ENCODE measurements at places on chromosomes 7 and 10.

GRCh38 chr10:132586739-132587138, 49.2 kb downstream of the INPP5A start:
- no peak for DNase-seq

DNA sequence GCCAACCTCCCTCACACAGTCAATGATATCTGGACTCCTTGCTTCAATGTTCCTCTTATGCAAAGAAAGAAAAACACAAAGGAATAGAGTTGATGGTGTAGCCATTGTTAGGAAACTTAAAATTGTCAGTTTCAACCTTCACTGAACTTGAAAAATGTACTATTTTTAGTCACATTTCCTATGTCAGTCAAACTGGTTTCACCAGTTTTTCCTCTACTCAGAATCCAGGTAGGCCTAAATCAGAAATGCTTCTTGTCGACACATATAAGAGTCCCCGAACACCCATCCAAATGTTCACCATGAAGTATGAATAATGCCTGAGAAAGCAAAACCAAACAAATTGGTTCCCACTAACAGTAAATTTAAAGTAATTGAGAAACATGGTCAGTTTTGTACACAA, 42.4 kb upstream of the ZMYND11 start:
- no peak for DNase-seq

DNA sequence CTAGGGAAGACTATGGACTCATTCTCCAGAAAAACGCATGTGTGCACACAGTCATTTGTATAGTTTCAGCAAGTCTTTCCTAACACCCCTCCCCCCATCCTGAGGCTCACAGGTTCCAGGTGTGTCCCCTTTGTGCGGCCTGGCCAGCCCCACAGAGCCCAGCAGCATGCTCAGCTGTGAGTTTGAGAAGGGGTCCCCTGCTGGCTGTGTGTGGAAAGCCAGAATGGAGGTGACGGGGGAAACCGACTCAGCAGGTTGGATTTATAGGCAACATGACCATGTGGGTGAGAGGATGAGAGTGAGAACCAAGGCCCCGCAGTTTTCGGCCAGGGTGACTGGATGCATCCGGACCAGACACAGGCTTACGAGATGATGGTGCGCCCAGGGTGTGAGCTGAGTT, 9.9 kb downstream of the PTPRE start:
- no peak for DNase-seq

DNA sequence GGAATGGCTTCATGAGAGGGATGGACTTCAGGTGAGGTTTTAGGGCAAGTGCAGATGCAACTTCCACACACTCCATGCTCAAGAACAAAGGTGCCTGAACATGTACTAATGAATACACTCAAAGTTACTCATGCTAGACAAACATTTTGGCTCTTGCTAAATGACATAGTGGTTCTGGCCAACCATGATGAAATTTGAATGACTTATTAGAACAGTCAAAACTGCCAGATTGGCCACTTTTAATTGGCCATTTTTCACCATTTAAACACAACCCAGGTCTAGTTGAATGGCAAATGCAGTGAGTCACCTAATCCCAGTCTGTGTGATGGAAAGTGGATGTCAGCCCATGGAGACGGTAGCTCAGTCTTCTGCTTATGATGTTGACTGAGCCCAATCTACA, 4.9 kb upstream of the PTPRN2 start:
- no peak for DNase-seq

- DNase-seq, result no peak
Measured at GRCh38 chr7:1447112-1447511, 12.2 kb downstream of the MICALL2 start.

DNA sequence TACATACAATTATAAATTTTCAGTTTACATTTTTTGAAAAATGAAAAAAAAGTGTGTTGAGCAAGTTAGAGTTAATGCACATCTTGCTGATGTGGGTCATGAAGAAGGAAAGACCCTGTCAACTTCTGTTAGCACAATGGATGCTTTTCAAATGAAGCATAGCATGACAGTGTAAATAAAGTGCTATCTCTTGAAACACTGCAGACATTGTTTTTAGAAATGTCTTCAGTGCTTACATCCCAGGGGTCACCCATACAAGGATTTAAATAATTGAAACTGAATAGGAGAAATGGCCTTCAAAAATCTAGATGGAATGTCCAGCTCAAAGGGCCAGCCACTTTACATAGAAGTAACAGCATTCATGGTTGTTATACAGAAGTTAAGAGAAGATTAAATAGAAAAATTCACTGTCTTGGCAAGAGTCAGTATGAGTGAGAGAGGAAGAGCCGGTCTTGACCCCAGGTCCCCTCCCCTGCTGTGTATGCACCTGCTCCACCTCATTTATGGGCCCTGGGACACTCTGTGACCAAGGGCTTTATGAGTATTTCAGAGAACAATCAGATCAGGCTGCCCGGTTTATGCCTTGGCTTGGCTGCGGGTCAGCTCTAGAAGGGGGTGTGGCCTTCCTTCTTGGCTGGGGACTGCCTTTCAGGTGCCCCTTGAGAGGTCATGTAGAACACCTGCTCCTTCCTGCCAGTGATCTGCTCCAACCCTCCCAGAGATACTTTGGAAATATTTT, 237.7 kb upstream of the TMEM72 start:
- DNase-seq, result no peak

DNA sequence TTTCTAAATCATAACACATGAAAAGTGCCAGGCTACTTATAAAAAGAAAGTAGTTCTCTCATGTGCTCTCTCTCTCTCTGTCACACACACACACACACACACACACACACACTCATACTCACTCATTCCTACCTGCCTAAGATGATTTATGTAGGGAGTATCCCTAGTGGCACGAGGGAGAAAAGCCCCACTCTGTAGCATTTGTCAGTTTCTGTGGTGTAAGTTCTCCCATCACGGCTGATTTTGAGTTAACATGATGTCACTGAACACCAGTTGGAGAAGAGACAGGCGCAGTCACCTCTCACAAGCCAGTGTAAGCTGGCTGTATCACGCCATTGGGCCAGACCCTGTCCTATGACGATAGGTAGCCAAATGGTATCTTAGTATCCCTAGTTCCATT, 395.4 kb downstream of the SFMBT2 start:
- no peak for DNase-seq

DNA sequence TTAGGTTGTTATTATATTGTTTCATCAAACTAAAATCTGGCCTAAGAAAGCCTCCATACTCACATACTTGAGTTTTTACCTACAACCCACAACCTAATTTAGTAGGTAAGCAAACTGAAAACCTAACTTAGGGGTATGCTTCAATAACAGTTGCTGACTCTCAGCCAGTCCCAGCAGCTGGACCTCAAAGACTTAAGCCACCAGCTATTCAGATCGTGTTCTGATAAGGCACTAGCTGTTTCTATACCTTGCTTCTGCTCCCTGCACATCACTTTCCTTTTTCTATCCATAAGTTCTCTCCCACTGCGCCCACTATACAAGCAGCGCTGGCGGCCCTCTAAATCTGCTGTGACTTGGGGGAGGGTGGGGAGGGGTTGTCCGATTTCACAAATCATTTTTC, 42.3 kb downstream of the SUGCT start:
- no peak for DNase-seq

- DNase-seq, result no peak
Measured at GRCh38 chr10:131722525-131723264, 178.1 kb upstream of the PPP2R2D start.

DNA sequence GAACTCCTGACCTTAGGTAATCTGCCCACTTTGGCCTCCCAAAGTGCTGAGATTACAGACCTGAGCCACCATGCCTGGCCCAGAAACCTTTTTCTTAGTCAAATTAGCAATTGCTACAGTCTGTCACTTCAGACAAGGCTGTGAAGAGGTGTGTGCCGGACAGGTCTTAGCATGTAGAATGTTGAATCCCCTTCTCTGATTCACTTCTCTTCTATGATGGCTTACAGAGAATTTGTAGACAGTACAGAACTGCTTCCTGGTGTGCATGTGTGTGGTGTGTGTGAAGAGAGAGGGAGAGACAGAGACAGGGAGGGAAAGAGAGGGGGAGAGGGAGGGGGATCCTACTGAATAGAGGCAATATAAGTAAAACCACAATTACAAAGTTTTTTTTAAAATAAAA, 150.4 kb downstream of the PARD3 start:
- DNase-seq, result no peak

DNA sequence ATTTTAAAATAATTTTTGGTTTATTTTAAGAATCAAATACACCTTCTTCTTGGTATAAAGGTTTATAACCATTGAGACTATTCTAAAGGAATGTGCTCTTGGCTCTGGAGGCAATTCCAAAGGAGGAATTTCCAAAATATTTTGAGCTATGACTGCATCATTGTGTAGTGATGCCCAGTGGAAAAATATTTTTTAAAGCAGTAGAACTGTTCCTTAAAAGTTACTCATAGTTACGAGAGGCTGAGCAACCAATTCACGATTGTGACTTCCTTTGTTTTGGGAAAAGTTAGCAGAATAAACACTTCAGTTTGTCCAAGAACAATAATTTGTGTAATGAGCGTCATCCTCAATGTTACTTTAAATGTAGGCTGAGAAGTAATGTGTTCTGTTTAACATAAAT, 233.6 kb downstream of the BAMBI start:
- no peak for DNase-seq

DNA sequence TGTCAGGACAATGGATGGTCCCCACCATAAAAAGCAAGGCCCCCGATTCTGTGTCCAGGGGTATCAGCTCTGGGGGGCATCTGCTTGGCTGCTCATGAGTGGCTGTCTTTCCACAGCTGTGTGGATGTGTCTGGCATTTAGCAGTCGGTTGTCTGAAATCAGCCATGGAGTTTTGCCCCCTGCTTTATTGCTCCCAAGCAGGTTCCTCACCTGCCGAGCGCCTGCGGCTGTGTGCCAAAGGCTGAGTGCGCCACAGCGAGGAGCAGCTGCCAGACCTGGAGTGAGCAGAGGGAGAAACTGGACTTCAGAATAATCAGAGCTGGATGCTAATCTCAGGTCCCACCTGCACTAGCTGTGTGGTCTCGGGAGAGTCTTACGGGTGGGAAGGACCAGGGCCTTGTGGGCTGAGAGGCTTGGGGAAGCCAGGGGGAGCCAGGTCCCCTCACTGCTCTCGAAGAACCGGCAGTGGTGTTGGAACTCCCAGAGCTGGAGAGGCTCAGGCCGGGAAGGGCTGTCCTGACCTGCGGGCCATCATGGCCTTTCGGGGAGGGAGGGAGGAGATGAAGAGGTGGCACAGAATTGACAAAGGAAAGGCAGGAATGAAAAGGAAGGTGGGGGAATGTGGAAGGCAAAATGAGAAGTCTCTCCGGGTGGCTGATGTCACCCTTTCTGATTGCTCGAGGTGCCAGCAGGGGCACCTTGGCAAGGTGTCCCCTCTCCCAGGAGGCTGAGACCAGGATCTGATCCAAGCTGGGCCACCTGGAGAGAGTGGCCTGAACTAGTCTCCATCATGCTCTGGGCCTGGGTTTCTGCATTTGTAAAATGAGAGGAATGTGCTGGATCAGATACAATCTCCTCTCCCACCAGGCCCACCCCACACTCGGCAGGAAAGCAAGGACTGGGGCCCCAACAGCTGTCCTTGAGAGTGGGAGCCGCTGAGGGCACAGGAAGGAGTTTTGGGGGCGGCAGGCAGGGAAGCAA, 30.2 kb upstream of the LEP start:
- DNase-seq, result no peak

- no peak for DNase-seq
Measured at GRCh38 chr10:126904818-126905701, at the start of gene DOCK1. Gene DOCK1 (plus strand): TSS chr10:126905428. CDS start chr10:126905518, 90 bp downstream.

GRCh38 chr10:132193907-132194552, 7.3 kb downstream of the DPYSL4 start:
- DNase-seq, result no peak

DNA sequence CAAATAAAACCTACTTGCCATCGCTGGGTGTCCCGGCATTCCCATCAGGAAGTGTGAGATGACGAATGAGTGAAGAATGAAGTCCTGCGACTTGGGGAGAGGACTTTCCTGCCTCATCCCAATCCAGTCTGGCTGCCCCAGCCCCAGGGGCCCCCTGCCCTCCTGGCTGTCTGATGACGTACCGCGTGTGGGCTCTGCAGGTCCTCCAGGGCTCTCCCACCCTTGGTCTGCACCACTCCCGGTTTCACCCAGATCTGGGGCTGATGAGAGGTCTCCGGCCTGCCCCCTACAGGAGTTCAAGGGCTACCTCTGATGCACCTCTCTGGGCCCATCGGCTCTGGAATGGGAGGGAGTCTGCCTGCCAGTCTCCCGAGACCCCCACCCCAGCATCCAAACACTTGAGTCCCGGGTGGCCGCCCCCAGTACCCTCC, 9.8 kb downstream of the ATP6V1F start:
- DNase-seq, result no peak

GRCh38 chr7:94064541-94065191, 60.5 kb upstream of the BET1 start:
- no peak for DNase-seq

DNA sequence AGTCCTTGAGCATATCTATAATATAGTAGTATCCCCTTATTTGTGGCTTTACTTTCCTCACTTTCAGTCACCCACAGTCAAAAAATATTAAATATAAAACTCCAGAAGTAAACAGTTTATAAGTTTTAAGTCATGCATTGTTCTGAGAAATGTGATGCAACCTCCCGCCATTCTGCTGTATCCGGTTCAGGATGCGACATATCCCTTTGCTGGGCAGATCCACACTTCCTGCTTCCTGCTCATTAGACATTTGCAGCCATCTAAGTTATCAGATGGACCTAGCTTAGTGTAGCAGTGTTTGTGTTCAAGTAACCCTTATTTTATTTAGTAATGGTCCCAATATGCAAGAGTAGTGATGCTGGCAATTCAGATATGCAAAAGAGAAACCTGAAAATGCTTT, 38.9 kb upstream of the BMS1 start:
- DNase-seq, result no peak

- DNase-seq, result no peak
Measured at GRCh38 chr7:149286811-149287400, 24.9 kb downstream of the ZNF783 start.

- DNase-seq, result no peak
Measured at GRCh38 chr7:23431702-23432199, 38.5 kb downstream of the IGF2BP3 start.
